ENCODE measurements at places on chromosomes 12 and 14.

- no peak for DNase-seq
Measured at GRCh38 chr12:95699579-95699978, 91.0 kb downstream of the NTN4 start.

DNA sequence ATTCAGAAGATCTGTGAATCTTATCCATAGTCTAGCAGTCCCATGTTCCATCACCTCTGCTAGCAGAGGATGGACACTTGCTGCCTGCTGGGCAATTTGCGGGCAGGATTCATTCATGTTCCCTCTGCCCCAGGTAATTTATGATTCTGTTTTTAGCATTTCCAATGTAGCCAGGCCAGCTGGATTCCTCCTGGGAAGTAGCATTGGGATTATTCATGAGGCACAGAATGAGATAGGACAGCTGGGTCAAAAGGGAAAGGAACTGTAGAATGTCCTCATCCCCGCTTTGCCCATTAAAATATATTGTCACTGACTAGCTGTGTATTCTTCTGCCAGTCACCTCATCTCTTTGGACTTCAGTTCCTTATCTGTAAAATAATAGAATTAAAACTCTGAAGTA is 68.7 kb downstream of the SLC35F4 start:
- DNase-seq: no peak

GRCh38 chr12:128726886-128727285 is 96.9 kb downstream of the SLC15A4 start:
- no peak for DNase-seq

- DNase-seq: no peak
Measured at GRCh38 chr12:91058786-91059185, 962 bp upstream of the KERA start.

All from mesothelial cell of epicardium (in vitro differentiated cells).